ENCODE measurements at places on chromosomes 6 and 20.

DNA sequence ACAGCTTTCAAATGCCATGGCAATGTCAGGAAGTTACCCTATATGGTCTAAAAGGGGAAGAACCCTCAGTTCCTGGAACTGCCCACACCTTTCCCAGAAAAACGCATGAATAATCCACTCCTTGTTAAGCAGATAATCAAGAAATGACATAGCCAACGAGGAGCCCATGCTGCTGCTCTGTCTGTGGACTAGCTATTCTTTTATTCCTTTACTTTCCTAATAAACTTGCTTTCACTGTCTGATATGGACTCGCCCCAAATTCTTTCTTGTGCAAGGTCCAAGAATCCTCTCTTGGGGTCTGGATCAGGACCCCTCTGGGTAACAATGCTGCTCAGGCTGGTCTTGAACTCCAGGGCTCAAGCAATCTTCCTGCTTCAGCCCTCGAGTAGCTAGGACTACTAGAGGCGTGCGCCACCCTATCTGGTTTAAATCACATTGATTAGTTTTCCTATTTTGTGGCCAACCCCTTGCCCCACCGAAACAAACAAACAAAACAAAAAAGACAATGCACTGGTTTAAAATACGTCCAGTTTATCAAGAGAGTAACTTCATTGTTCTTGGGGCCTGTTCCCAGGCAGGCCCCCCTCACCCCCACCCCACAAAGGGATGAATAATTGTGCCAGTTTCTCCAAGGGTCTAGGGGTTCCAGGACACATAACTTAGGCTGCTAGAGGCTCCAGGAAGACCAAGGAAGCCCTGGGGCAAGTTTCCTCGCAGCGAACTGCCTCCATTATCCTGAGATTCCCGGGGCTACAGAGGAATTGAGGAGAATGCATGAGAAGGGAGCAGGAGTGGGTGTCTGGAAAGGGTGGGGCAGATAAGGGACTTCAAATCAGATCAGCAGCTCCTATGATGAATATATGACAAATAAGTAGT is 10.1 kb upstream of the AKAP12 start:
- DNase-seq, result no peak

- no peak for DNase-seq
These were observed 17.6 kb downstream of the PLAGL2 start for GRCh38 chr20:32189691-32190615.

GRCh38 chr20:50338479-50339391 is 148.1 kb downstream of the CEBPB start:
- DNase-seq, result peak; percentile 84

- DNase-seq, result no peak
These were observed 133.9 kb upstream of the NEDD9 start for GRCh38 chr6:11366183-11366933.

DNA sequence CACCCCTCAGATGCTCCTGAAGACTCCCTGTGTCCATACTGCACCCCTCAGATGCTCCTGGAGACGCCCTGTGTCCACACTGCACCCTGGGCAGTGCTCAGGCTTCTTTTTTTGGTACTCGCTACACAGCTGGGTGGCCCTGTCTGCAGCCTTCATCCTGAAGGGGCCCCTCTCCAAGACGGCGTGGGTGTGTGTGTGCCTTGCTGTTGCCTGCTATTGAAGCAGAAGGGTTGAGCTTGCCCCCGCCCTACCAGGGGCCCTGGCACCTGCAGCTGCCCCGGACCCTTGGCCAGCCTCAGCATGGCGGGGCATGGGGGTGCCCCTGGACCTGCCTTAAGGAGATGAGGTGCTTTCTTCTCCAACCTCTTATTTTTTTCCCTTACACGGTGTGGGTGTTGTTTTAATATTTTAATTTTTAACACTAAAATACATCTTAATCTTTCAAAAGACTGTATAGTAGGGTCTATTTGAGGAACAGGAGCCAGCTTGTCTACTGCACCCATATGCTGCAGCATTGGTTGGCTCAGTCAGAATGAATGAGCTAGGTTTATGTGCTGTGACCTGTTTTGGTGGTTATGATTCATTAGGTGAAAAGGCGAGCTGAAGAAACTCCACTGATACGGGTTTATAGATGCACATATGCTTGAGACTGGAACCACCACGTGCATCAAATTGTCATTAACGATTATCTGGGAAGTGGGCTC is 135.9 kb downstream of the AGPAT4 start:
- no peak for DNase-seq

GRCh38 chr6:137975188-137975940 is 108.3 kb downstream of the TNFAIP3 start:
- no peak for DNase-seq

Measured in GDM1 (cell line).